ENCODE measurements at places on chromosomes 3 and 15. TPM values are rescaled to one million over a fixed set of nuclear protein-coding genes. Genes with fewer than 3 reads are reported as not detected.

DNA sequence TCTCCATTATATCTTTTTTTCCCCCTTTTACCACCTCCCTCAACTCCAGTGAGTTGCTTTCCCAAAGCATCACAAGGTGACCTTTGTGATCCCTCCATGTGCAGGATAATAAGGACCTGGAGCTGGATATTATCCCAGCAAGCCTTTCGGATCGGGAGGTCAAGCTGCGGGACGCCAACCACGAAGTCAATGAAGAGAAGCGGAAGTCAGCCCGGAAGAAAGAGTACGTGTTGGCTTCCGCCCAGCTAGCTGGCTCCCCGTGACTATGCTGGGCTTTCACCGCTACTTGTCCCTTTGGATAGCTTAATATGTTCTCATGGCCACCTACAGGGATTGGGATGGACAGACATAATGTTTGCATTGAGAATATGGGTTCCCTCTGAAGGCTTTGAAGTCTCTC is 273.7 kb upstream of the UMPS start:
- no peak overlapping the region for H3K4me3 ChIP-seq
- no peaks in the 10 kb centered on the region for H3K4me1 ChIP-seq

- H3K27ac ChIP-seq: no peak overlapping the region
- no peak overlapping the region for H3K4me3 ChIP-seq
- no peaks in the 10 kb centered on the region for H3K36me3 ChIP-seq
- DNase-seq: no peak
- no peaks in the 10 kb centered on the region for H3K4me1 ChIP-seq
- H3K27me3 ChIP-seq: no peaks in the 10 kb centered on the region
These were observed 166.3 kb upstream of the CHRM5 start for GRCh38 chr15:33801954-33802353.

- no peak overlapping the region for H3K27ac ChIP-seq
- no peaks in the 10 kb centered on the region for H3K4me1 ChIP-seq
- no peaks in the 10 kb centered on the region for H3K36me3 ChIP-seq
- H3K27me3 ChIP-seq: peaks cover 4% of the 10 kb centered on the region
- no peak for DNase-seq
- H3K4me3 ChIP-seq: no peak overlapping the region
These were observed 4.3 kb upstream of the LRRK1 start for GRCh38 chr15:100914876-100915275.

GRCh38 chr3:144229330-144229729 is 257.7 kb downstream of the DIPK2A start:
- H3K36me3 ChIP-seq: no peaks in the 10 kb centered on the region
- no peaks in the 10 kb centered on the region for H3K27me3 ChIP-seq
- DNase-seq: no peak
- no peak overlapping the region for H3K4me3 ChIP-seq
- H3K4me1 ChIP-seq: no peaks in the 10 kb centered on the region
- no peak overlapping the region for H3K27ac ChIP-seq

GRCh38 chr15:62649793-62650420 is 392.6 kb upstream of the TPM1 start:
- H3K4me1 ChIP-seq: no peaks in the 10 kb centered on the region
- peak; percentile 69 for DNase-seq
- peaks cover 3% of the 10 kb centered on the region for H3K36me3 ChIP-seq

GRCh38 chr15:28132524-28133275 is 33.6 kb upstream of the OCA2 start:
- no peak for DNase-seq
- H3K27ac ChIP-seq: no peak overlapping the region
- no peak overlapping the region for H3K4me3 ChIP-seq
- no peaks in the 10 kb centered on the region for H3K36me3 ChIP-seq
- H3K4me1 ChIP-seq: no peaks in the 10 kb centered on the region
- no peaks in the 10 kb centered on the region for H3K27me3 ChIP-seq

GRCh38 chr3:120162400-120162799 is 68.2 kb upstream of the GSK3B start:
- H3K4me1 ChIP-seq: no peaks in the 10 kb centered on the region
- no peak overlapping the region for H3K27ac ChIP-seq
- no peaks in the 10 kb centered on the region for H3K27me3 ChIP-seq
- no peak overlapping the region for H3K4me3 ChIP-seq
- no peaks in the 10 kb centered on the region for H3K36me3 ChIP-seq

DNA sequence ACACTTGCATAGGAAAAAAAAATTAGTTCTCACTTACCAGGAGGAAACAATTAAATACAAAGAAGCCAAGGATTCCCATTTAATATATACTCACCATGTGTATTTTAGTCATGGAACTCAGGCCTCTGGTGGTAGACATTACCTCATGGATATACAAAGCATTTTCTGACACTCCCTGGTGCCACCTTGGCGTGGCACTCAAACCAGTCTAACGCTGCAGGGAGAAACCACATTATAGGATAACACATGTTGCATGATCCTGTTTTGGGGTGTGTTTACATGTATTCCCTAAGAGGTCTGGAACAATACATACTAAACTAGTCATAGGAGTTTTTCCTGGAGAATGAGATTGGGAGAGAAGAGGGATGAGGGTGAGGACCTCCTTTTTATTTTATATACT is 5.9 kb upstream of the RTF1 start:
- no peaks in the 10 kb centered on the region for H3K36me3 ChIP-seq
- H3K4me1 ChIP-seq: no peaks in the 10 kb centered on the region
- H3K4me3 ChIP-seq: no peak overlapping the region
- no peak for DNase-seq
- no peak overlapping the region for H3K27ac ChIP-seq

- H3K27ac ChIP-seq: no peak overlapping the region
- H3K36me3 ChIP-seq: no peaks in the 10 kb centered on the region
- H3K4me1 ChIP-seq: no peaks in the 10 kb centered on the region
- DNase-seq: no peak
- no peak overlapping the region for H3K4me3 ChIP-seq
These were observed 4.1 kb downstream of the MINAR1 start for GRCh38 chr15:79436037-79436780.

- H3K4me3 ChIP-seq: no peak overlapping the region
- no peaks in the 10 kb centered on the region for H3K36me3 ChIP-seq
- no peaks in the 10 kb centered on the region for H3K4me1 ChIP-seq
- H3K27me3 ChIP-seq: no peaks in the 10 kb centered on the region
These were observed 47.0 kb downstream of the OSBPL10 start for GRCh38 chr3:31934018-31934417.

GRCh38 chr3:50168388-50168787 is 13.3 kb downstream of the SEMA3F start:
- peaks cover 53% of the 10 kb centered on the region for H3K4me1 ChIP-seq
- no peak overlapping the region for H3K4me3 ChIP-seq
- H3K27ac ChIP-seq: peak overlapping the region; percentile 88
- no peak for DNase-seq
- no peaks in the 10 kb centered on the region for H3K36me3 ChIP-seq

- H3K4me1 ChIP-seq: no peaks in the 10 kb centered on the region
- DNase-seq: no peak
- H3K27ac ChIP-seq: no peak overlapping the region
- no peak overlapping the region for H3K4me3 ChIP-seq
- no peaks in the 10 kb centered on the region for H3K36me3 ChIP-seq
- H3K27me3 ChIP-seq: no peaks in the 10 kb centered on the region
These were observed 1153.6 kb downstream of the TUSC7 start for GRCh38 chr3:117863146-117863545.

- no peak for DNase-seq
- H3K27ac ChIP-seq: no peak overlapping the region
- no peak overlapping the region for H3K4me3 ChIP-seq
These were observed 146.7 kb downstream of the NAALADL2 start for GRCh38 chr3:175005881-175006280.

DNA sequence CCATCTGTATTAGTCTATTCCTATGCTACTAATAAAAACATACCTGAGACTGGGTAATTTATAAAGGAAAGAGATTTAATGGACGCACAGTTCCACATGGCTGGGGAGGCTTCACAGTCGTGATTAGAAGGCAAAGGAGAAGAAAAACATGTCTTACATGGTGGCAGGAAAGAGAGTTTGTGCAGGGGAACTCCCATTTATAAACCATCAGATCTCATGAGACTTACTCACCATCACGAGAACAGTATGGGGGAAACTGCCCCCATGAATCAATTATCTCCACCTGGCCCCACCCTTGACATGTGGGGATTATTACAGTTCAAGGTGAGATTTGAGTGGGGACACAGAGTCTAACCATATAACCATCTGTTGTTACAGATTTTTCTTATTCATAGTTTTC is 42.1 kb upstream of the MB21D2 start:
- no peak overlapping the region for H3K27ac ChIP-seq
- H3K27me3 ChIP-seq: no peaks in the 10 kb centered on the region
- no peaks in the 10 kb centered on the region for H3K36me3 ChIP-seq
- DNase-seq: no peak
- no peaks in the 10 kb centered on the region for H3K4me1 ChIP-seq

DNA sequence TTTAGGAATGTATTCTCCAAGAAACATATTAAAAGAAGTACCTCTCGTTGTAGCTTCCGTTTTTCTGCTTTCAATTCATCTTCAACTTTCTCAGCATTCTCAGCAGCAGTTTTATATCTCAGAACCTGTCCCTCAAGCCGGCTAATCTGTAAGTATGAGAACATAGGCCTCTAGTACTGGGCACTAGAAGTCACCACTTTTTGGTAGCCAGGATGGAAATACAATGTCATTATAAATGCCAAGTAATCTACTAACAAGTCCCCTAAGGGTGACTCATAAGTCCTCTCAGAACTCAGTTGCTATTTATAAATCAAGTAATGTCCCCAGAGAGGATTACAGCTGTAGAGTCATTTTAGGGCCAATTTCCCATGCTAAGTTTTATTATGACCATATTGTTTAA is 61.1 kb downstream of the MLH1 start:
- H3K4me1 ChIP-seq: no peaks in the 10 kb centered on the region
- H3K36me3 ChIP-seq: no peaks in the 10 kb centered on the region
- no peaks in the 10 kb centered on the region for H3K27me3 ChIP-seq
- no peak overlapping the region for H3K27ac ChIP-seq
- DNase-seq: no peak
- no peak overlapping the region for H3K4me3 ChIP-seq

The TUSC7 gene
- total RNA-seq: not detected

The COL8A1 gene
- 24.2 TPM for total RNA-seq

The SLC2A2 gene
- total RNA-seq: 12.6 TPM

The NMNAT3 gene
- total RNA-seq: 6.4 TPM

The TRH gene
- not detected for total RNA-seq

The EFHB gene
- total RNA-seq: 2.1 TPM
